Frontal cortex (tissue), 4 donors: ENCODE measurements at places on chromosomes 4 and X. TPM values are rescaled to one million over a fixed set of nuclear protein-coding genes. Genes with fewer than 3 reads are reported as not detected.

CITED1 gene
- total RNA-seq = 7.3 TPM

GLRB gene
- total RNA-seq = 44.0 TPM

GNRHR gene
- total RNA-seq = not detected

GAGE2A gene
- not detected for total RNA-seq

PRDM8 gene
- 26.9 TPM for total RNA-seq

PDE6B gene
- 2.0 TPM for total RNA-seq

SGMS2 gene
- 0.41 TPM for total RNA-seq

RPA4 gene
- 0.82 TPM for total RNA-seq

HPGD gene
- 5.7 TPM for total RNA-seq

PGAM4 gene
- not detected for total RNA-seq

MGAT4D gene
- not detected for total RNA-seq

FHIP1A gene
- total RNA-seq = 2.0 TPM

GPC4 gene
- total RNA-seq = 1.2 TPM

COL4A6 gene
- total RNA-seq = 2.0 TPM

NEUROG2 gene
- total RNA-seq = 36.7 TPM

BEX1 gene
- total RNA-seq = 127 TPM

AADAT gene
- 28.1 TPM for total RNA-seq

PNMA6F gene
- total RNA-seq = 0.82 TPM

GABRB1 gene
- total RNA-seq = 85.6 TPM

ZRSR2 gene
- 4.5 TPM for total RNA-seq

IDUA gene
- 6.1 TPM for total RNA-seq

MXRA5 gene
- 0.82 TPM for total RNA-seq

FHDC1 gene
- 5.7 TPM for total RNA-seq

IDS gene
- total RNA-seq = 86.4 TPM

NDST3 gene
- 39.1 TPM for total RNA-seq

MAGEE2 gene
- total RNA-seq = 4.9 TPM

POU3F4 gene
- total RNA-seq = 16.3 TPM

EFHC2 gene
- total RNA-seq = 2.0 TPM

MTNR1A gene
- total RNA-seq = not detected

ETDA gene
- total RNA-seq = not detected

RHOH gene
- total RNA-seq = 0.41 TPM

SERPINA7 gene
- total RNA-seq = not detected

RGS12 gene
- total RNA-seq = 72.2 TPM

RNF212 gene
- 3.3 TPM for total RNA-seq

GAGE12F gene
- total RNA-seq = not detected

SULT1E1 gene
- total RNA-seq = 11.4 TPM

HPSE gene
- total RNA-seq = 0.82 TPM

ZMAT1 gene
- 6.5 TPM for total RNA-seq

GLOD5 gene
- not detected for total RNA-seq

VCX gene
- total RNA-seq = not detected

CDKN2AIP gene
- total RNA-seq = 25.3 TPM

ARR3 gene
- not detected for total RNA-seq

LRP2BP gene
- total RNA-seq = 6.1 TPM

ADGRL3 gene
- total RNA-seq = 302 TPM

ADAMTS3 gene
- 20.4 TPM for total RNA-seq

SLC25A43 gene
- 2.4 TPM for total RNA-seq

AKAP4 gene
- not detected for total RNA-seq

SPANXN3 gene
- not detected for total RNA-seq

DLG3 gene
- 86.8 TPM for total RNA-seq

MAGEB2 gene
- not detected for total RNA-seq

MTHFD2L gene
- 44.0 TPM for total RNA-seq

PABPC1L2A gene
- total RNA-seq = 1.6 TPM

ARL9 gene
- total RNA-seq = 2.4 TPM
